ENCODE measurements at places on chromosomes 11 and 22.
A peak's percentile ranks its signal among the peaks of the same experiment; 100 is the strongest.

DNA sequence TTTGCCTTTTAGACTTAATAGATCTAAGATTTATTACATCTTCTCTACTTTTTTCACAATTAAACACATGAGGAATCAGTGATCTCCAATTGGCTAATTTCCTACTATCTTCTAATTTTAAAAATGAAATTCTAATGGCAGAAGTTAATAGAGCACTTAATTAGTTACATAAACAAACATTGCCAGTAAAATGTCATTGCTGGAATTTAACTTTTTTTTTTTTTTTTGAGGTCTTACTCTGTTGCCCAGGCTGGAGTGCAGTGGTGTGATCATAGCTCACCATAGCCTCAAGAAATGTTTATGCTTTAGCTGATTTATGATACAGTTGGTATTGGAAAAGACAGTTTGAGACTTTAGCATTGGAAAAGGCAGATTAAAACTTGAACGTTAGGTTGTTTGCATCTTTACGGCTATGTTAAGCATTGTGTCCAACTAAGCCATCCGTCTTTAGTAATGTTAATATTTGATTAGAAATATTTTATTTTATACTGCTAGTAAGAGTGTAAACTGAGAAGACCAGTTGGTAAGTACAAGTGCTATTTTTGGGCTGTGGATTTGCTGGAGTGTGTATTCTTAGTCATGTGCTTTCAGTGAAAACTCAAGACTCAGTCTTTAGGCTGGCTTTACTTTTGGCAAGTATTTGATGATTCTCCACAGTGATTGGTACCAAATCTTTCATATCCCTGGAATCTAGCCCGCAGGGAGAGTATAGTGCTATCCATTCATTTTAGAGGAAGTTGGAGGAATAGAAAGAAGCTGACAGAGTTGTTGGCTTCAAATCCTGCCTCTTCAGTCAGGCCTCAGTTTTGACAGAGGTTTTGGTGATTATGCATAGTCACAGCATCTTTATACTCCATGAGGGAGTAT, 4.5 kb downstream of the ANO5 start:
- no peak for DNase-seq

DNA sequence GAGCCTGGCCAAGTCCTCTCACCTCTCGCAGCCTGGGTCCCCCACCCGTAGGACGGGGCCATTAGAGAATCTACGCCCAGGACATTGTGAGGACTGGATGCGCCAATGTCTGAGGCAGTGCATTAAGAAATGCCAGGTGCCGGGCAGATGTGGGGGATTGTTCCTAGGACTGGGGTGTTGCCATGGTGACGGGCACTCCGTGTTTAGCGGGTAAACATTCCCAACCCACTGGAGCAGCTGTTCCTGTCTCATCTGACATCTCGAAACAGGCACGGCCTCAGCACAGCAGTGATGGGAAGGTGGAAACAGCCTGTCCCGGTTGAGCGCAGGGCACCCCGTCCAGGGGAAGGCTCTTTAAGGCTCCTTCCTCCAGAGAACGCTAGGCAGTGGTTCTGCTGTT, 99.6 kb upstream of the RTL6 start:
- DNase-seq: peak; percentile 96

GRCh38 chr11:46114961-46115360, 6.3 kb downstream of the PHF21A start:
- no peak for DNase-seq

GRCh38 chr11:100329352-100329751, 357.7 kb upstream of the ARHGAP42 start:
- DNase-seq: no peak

GRCh38 chr11:57203359-57203758, 21.6 kb downstream of the LRRC55 start:
- no peak for DNase-seq

GRCh38 chr11:47923667-47924066, 56.7 kb upstream of the PTPRJ start:
- no peak for DNase-seq

DNA sequence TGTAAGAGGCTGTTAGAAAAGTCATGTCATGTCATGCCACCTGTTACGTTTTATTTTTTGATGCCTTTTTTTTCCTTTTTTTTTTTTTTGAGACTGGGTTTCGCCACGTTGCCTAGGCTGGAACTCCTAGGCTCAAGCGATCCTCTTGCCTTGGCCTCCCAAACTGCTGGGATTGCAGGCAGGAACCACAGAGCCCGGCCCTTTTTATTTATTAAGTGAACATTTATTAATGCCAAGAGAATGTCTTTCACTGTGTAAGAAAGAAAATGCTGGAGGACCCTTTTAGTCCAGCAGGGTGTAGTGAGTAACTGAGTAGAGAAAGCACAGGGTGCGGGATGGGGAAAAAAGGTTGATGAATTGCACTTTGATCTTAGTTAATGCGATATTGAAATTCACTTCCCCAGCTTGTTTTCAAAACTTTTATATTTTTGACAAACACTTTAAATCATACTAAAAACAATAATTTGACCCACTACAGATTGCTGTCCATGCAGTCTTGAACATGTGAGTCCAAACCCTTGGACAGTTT, 2.3 kb upstream of the XBP1 start:
- no peak for DNase-seq

GRCh38 chr22:27461470-27461869, 340.1 kb downstream of the MN1 start:
- no peak for DNase-seq

DNA sequence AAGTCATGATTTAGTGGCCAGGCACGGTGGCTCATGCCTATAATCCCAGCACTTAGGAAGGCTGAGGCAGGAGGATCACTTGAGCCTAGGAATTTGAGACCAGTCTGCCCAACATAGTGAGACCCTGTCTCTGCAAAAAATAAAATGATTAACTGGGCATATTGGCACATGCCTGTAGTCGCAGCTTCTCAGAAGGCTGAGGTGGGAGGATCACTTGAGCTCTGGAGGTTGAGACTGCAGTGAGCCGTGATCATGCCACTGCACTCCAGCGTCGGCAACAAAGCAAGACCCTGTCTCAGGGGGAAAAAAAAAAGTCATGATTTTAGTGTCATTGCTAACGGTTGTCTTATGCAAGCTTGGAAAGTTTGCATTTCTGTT, 11.9 kb downstream of the UBE2L3 start:
- DNase-seq: no peak

- no peak for DNase-seq
These were observed 3.1 kb downstream of the PRDM11 start for GRCh38 chr11:45149483-45150056.

- peak; percentile 21 for DNase-seq
These were observed at the start of gene BARX2 for GRCh38 chr11:129375751-129376657. Gene BARX2, plus strand, starts transcription at chr11:129375848. Its CDS starts 188 bp downstream, at chr11:129376036.

GRCh38 chr22:46017166-46017565, 40.2 kb upstream of the WNT7B start:
- no peak for DNase-seq
